ENCODE measurements at places on chromosomes 16 and 17.

DNA sequence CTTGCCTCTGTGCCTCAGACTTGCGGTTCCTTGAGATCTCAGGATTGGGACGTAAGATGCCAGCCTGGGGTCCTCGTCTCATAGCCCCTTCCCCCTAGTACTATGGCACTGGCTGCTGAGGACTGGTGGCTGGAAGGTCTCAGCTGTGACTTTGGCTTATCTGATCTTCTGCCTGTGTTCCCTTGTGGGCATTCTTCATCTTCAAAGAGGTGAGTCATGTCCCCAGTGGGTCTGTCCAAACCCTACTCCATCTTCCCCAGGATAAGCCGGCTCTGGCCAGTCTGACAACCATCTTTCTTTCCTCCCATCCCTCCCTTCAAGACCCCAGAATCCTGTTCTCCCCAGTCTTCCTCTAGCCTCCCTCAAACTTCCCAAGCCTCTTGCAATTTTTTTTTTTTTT is 3.6 kb downstream of the CD19 start:
- DNase-seq, result no peak

DNA sequence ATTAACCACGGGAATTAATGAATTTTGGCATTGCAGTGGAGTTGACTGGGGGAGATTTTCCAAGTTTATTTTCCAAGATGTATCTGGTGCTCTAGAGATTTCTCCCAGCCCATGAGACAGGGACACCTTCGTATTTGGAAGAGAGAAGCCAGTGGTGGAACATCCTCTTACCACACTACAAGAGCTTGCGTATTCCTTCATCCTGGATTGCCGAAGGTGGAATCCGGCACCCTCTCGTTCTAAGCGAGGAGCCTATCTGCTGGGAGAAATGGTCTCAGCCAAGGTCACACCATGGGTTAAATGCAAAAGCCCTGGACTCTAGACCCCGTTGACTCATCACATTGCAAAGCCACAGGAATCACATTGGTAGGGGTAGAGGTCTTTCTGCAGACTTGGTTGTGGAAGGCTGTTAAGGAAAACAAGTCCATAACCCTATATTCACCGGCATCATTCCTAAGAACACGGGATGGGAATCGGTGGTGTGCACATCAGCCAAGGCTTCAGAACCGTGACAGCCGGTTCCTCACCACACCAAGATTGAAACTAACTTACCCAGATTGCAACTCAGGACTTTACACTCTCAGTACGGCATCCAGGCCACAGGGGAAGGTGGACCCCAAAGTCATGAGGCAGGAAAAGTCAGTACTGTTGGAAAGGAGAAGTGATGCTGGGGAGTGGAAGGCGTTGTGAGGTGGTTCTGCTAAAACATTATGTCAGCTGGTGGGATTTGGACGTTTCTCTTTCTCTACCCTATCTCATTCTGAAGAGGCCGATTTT is 259.8 kb downstream of the CPPED1 start:
- no peak for DNase-seq

DNA sequence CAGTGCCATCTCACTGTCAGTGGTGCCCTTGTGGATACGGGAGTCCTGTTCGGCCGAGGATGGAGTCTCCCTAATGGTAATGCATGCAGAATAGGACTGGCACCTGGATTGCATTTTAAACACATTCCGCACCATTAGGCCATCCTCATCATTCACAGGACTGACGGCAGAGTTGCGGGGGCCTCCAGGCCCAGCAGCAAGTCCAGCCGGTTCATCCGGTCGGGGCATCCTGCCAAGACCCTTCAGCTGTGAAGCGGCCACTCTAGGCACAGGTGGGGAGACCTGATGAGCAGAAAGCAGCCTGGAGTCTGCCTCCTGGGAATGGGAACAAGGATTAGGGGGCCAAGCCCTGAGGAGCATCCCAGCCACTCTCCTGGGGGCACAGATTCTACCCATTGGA is 90.3 kb upstream of the XYLT1 start:
- DNase-seq, result no peak

DNA sequence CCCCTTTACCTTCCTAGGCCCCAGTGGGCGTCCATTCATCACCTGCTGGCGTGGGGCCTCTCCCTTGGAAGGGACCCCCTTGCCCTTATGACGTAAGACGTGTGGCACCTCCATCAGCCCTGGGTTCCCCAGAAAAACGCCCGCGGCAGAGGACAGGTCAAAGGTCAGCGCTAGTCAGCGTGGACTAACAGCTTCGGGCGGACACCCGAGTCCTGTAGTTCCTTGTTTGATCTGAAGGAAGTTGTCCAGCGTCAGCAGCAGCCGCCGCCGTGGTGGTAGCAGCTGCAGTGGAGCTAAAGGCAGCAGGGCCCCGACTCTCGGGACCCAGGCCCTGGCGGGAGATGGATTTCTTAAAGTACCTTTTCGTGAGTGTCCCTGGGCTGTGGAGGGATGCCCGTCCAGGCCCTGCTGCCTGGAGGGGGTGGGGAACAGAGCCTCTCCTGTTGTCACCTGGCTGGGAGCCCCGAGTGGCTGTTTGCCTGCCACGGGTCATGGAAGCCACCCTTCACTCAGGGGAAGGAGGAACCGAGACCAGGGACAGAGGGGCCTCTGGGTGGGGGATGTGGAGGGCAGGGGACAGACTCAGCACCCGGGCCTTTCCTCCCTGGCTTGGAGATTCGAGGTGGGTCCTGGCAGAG is 123.6 kb downstream of the OR1D5 start:
- DNase-seq, result no peak

GRCh38 chr17:61203671-61204131 is 195.9 kb upstream of the TBX2 start:
- DNase-seq, result no peak

DNA sequence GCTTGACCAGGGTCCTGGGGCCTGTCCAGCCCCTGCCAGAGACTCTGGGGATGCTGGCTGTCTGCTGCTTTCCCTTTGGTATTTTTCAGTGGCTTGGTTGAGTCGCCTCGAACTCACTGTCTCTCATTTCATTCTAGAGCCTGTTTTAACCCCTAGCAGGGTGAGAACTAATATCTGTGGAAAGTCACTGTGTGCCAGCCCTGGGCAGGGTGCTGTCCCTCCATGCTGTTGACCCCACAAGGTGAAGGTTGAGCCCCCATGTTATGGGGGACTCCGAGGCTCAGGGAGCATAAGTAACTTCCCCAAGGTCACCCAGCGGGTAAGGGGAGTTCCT is 33.0 kb downstream of the DCAKD start:
- no peak for DNase-seq

DNA sequence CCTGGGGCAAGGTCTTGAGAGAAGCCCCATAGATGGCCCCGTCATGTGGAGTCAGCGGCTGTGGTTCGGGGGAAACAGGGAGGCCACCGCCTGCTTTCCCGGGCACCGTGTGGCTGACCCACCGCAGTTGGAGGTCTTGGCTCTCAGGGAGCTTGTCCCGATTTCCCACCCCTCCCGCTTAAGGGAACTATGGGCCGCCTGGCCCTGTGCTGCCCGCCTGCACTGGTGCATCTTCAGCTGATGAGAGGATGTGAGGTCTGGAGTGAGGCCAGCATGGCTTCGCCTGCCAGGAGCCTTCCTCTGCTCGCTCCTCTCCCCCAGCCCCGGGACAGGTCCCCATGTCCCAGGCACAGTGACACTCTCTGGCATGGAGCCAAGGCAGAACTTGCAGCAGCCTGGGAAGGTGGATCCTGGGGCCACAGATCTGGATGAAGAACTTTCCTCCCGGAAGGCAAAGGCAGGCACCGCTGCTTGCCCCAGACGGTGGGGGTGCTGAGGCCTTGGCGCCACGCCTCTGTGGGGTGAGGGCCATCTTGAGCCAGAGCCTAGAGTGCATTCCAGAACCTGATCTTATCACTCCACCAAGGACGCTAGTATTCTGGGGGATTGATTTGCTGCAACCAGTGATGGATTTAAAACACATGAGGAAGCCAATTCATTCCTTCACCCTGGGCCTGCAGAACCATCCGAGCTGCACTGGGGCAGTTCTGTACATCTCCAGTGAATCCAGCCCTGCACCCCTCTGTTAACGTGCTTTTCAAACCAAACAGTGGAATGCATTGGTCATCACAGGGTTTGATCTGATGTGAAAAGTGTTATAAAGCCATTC is 178.6 kb upstream of the TNRC6C start:
- DNase-seq, result no peak

Measured in activated CD4-positive, alpha-beta T cell treated with anti-CD3 and anti-CD28 coated beads for 1 hour (primary cell).